ENCODE measurements at places on chromosomes 7 and 10.

DNA sequence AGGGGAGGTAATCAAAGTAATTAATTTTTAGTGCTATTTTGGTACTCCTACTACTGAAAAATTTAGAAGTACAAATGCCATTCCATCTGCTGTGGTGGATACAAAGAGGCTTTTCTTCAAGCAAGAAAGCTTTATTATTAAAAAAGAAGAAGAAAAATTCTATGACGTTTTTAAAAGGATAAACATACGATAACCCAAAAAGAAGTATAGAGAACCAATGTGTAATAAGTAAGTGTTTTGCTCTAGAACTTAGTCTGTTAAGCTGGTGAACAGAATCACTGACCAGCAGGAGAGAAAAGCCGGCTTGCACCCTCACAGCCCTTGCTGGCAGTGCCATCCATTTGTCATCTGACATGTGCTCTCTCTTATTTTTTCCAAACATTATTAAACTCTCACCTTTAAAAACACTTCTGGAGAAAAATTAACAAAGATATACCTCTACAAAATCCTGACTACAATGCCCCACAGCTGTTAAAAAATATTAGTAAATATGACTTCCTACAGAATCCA, 81.5 kb downstream of the SRPK2 start:
- no peak for DNase-seq

- DNase-seq = no peak
These were observed 711 bp downstream of the FAM221A start for GRCh38 chr7:23680414-23681405.

- DNase-seq = no peak
These were observed 9.6 kb downstream of the NFKB2 start for GRCh38 chr10:102405108-102405571.

DNA sequence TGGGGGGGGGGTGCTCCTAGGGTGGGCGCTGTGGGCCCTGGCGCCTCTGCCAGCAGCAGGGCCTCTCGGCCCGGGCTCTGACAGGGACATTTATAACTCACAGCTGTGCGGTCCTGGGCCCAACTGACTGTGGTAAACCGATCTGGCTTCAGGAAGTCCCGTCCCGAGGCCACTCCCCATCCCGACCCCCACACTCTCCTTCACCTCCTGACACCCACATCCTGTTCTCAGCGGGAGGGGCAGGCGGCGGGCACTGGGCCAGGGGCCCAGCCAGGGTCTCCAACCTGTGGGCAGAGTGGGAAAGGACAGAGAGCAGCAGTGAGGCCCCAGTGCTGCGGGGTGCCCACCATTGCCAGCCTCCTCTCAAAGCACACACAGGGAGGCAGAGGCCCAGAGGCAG, 69.1 kb downstream of the ZMIZ1 start:
- DNase-seq = no peak

GRCh38 chr7:6172224-6172909, 100.1 kb downstream of the CYTH3 start:
- no peak for DNase-seq

- no peak for DNase-seq
These were observed 293.4 kb downstream of the KLF6 start for GRCh38 chr10:3491571-3491970.

GRCh38 chr10:78776756-78777155, 292.0 kb upstream of the ZMIZ1 start:
- no peak for DNase-seq

- DNase-seq = no peak
These were observed 52.8 kb downstream of the BMPER start for GRCh38 chr7:33958104-33958503.

DNA sequence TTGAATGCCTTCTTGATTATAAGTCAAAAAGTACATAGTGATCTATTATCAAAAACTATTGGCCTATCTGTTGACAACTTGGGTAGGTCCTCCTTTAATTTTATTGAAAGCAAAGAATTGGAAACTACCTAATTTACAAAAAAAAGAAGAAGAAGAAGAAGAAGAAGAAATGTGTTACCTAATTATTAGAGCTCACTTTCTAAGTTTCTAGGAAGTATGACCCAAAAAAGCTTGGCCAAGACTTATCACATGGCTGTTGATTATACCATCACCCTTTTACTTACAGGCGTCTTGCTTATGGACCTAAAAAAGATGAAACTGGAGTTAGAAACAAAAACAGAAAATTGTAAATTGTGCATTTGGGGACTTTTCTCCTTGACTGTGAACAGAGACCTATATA, 81.8 kb upstream of the PIK3CG start:
- DNase-seq = no peak

GRCh38 chr10:60648761-60649160, 129.5 kb upstream of the CDK1 start:
- no peak for DNase-seq

DNA sequence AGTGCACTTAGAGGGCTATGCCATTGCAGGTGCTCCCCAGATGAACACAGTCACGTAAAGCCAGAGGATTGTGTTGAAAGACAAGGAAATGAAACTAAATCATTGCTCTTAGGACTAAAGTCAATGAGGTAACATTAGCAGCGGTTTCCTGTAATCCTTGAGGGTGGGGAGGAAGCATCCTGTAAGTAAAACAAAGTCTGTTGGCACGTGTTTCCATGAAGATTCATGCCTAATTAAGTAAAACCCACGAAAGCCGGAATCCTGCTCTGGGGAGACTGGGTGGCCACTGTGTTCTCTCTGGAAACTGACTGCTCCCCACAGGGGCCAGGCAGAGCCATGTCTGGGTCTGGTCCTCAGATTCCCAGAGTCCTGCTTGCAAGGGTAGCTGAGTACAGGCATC, 18.3 kb downstream of the STEAP1B start:
- no peak for DNase-seq

DNA sequence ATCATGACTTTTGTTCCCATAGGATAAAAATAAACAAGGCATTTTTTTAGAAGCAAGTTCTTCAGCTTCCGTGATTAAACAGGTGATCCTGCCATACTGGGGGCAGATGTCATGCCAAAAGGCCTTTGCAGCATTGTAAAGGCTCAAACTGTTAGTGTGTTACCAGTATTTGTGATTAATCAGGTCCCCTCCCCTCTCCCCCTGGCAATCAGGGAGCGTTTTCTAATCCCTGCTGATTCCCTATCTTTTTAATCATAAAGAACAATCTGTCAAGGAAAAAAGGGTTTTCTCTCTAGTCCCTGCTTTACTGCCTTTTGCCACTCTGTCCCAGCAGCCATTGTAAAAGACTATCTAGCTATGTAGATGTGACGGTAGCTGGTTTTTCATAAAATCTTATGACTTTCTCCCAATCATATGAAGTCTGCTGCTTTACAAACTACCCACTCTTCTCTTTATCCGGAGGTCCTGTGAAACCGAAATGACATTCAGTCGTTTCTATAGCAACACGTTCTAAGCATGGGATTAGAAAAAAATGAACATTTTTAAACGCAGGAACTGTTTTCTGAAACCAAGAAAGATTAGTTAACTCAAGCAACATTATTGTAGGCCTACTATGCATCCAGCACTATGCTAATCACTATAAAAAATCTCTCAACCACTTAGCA, 210.9 kb downstream of the RNLS start:
- no peak for DNase-seq

DNA sequence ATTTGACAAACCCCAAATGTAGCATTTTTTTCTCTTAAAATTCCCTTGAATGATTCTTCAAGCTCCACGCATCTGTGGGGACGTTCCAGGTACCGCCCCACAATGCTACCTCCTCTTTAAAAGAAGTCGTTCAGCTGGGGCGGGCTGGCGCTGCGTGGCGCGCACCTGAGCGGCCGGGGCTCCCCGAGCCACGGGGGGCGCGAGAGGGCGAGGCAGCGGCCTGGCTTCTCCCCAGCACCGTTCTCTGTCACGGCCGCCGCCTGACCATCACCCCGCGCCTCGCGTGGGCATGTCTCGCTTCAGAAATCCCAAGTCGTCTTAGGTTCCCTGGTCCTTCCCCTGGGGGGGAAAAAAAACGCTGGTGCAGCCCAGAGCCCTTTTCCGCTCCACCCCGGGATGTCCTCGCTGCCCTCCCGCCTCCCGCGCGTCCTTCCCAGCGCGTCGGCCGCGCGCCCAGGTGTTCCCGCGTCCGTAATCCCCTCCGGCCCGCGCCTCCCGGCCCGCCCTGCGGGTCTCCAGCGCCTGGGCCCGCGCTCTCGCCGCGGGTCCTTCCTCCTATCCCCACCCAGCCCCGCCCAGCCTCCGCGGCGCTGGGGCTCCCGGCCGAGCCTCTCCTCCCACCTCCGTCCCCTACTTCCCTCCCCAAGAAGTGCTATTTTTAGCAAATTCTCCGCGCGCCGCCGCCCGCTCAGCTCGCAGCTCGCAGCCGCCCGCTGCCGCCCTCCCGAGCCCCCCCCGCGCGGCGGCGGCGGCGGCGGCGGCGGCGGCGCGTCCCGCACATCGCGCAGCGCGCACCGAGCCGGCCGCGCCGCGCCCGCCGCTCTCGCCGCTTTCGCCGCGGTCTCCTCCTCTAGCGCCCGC, 58.7 kb upstream of the PRPS1L1 start:
- DNase-seq = no peak

GRCh38 chr10:114075093-114075492, 31.4 kb downstream of the ADRB1 start:
- no peak for DNase-seq

DNA sequence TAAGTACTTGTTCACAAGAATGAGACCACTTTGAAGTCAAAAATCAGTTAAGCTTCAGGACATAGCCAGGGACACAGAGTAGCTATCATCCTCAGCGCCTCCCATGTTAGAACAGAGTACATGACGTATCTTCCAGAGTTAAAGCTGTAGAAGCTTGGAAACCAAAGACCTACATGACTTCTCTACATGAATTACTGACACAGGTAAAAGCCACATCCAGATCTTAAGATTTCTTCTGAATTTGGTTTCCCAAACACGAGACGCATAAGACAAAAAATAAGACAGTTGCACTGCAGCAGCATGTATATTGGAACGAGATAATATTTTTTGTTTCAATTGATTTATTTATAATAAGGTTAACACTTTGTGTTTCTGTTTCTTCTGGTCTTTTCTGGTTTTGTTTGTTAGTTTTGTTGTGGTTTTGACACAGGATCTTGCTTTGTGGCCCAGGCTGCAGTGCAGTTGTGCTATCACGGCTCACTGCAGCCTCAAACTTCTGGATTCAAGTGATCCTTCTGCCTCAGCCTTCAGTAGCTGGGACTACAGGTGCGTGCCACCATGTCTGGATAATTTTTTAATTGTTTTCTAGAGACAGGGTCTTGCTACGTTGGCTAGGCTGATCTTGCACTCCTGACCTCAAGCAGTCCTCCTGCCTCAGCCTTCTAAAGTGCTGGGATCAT, 10.2 kb upstream of the EPC1 start:
- no peak for DNase-seq

GRCh38 chr10:113305871-113306270, 247.0 kb upstream of the HABP2 start:
- DNase-seq = no peak

Measured in AG04450 (cell line).